ENCODE measurements at places on chromosomes 2 and 18.

DNA sequence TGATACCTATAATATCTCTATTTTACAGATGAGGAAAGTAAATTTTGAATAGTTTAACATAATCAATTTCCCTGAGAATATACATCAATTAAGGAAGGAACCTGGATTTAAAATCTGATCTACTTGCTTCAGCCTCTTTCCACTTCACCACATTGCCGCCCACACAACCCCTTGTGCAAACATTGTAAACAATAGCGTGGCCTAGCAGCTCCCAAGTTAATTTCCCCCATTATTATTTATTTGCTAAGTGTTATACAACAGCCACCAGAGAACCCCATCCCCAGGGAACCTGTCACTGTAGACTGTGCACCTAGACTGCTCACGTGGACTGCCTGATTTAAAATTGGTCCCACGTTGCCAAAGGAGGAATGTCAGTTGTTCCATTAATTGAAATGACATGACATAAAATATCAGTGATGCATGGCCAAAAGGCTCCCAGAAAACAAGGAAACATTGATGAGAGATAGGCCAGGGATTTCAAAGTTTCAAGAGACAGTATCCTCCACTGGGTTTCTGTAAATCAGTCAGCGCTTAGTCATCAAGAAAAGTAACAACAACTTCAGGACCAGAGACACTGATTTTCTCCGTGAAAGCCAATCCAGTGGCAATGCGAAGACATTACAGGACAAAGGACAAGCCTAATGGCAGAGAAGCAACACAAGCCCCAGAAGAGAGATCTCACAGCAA lies 41.3 kb downstream of the SCG2 start:
- DNase-seq, result no peak

DNA sequence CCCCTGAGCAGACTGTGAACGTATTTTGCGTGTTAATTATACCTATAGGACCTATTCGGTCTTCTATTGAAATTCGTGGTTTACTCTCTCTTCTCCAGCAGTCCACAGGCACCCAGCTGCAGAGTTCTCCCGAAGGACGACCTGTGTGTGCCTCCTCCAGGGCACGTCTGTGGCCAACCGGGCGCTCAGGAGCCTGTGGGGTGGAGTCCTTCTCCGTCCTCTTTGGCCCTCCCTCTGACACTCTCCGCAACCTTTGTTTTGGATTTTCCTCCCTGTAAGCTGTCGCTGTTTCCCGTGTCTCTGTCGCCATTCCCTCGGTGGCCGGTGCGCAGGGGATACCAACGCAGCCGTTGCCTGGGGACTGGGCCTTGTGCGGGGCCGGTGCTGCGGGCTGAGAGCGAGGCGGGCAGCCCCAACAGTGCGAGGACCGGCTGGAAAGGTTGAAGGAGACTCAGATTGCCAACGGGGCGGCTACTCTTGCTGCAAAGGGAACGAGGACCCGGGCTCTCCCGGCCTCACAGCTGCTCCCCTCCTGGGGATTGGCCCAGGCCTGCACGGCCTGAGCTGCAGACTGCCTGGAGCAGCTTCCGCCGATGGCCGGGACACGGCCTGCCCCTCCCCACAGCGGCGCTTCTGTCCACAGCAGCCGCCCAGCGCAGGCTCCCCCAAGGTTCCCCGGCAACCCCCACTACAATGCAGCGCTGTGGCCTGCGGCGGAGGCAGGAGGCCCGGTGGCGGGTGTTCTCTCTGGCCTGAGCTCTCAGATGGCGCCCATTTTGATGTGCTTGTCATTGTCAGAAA lies 221.0 kb downstream of the MTX2 start:
- DNase-seq, result no peak

- no peak for DNase-seq
Measured at GRCh38 chr2:71235930-71236587, 9.2 kb upstream of the PAIP2B start.

GRCh38 chr18:64409511-64409910 lies 260.6 kb upstream of the LINC00305 start:
- DNase-seq, result no peak

GRCh38 chr2:235730115-235730514 lies 236.3 kb downstream of the AGAP1 start:
- DNase-seq, result no peak

GRCh38 chr2:150742094-150742493 lies 254.6 kb upstream of the RND3 start:
- DNase-seq, result no peak

DNA sequence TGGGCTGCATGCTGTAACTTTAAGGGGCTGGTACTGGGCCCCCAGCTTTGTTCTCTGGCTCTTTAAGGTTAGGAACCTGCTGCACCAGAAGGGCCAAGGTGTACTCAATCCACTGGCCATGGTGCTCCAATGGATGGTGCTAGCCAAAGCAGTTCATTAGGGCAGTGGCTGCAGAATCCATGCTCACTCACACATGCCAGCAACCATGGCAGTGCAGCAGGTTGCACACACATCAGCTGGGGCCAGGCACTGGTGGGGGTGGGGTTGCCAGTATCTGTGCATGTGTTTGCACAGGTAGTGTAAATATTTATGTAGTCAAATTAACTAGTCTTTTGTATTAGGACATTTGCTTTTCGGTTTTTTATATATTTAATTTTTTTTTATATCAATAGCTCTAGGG lies 228.3 kb upstream of the EPC2 start:
- no peak for DNase-seq

- DNase-seq, result no peak
Measured at GRCh38 chr2:133314795-133315194, 253.5 kb downstream of the NCKAP5 start.

- peak; percentile 16 for DNase-seq
Measured at GRCh38 chr2:111702119-111702803, 181.7 kb downstream of the ANAPC1 start.

GRCh38 chr18:72868585-72869225 lies 918 bp upstream of the NETO1 start:
- DNase-seq, result no peak

GRCh38 chr2:146807568-146808168 lies 1037.2 kb upstream of the ACVR2A start:
- no peak for DNase-seq

- no peak for DNase-seq
Measured at GRCh38 chr2:181573140-181573736, 83.7 kb downstream of the CERKL start.

- no peak for DNase-seq
Measured at GRCh38 chr2:127176371-127177311, 43.5 kb downstream of the CYP27C1 start.

DNA sequence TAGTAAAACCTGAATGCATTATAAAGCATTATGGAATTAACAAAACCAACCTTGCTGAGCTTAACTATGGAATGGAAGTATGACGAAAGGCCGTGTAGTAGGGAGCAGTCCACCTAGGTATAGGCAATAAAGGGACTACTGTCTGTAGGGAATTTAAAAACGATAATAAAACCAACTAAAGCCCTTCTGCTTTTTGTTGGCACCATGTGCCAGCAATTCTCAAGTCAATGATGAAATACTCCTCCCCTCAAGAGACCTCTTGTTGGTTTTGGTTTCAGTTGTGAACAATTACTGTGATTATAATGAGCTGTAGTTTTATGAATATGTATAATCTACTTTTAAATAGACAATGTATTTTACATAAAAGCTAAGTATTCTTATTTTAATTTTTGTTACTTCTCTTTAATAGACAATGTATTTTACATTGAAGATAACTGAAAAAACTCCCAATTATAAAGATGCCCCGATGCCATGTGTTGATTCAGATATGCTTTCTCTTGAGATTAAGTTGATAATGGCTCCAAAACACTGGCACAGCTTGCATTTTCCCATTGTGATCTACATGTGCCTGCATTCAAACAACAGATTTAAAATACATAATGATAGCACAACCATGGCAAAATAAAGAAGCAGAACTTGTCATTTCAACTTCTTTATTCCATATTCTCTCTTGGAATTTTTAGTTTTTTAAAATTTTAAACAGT lies 55.5 kb upstream of the ZDBF2 start:
- DNase-seq, result no peak

DNA sequence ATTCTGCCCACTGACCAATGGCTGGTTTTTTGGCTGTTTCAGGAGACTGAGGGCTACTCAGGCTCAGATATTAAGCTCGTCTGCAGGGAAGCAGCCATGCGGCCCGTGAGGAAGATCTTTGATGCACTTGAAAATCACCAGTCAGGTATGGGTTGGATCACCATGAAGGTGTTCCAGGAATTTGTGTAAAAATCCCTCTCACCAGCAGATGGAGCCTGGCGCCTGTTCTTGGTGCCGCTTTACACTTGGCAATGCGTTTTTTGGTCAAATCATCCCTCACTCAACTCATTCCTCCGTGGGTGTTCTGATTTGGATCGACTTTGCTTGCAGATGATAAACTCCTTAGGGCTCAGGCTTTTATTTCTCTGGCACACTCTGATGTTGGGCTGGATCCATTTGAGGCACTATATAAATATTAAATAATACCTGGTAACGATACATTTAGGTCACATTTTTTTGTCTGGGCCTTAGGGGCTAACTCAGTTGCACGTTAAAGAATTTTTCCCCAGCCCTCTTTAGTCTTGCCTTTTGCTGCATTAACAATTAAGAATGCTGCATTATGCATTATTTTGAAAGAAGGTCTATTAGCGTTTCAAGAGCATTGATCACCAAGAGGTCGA lies 50.0 kb downstream of the HDHD2 start:
- peak; percentile 59 for DNase-seq

GRCh38 chr18:73708591-73708990 lies 439.0 kb downstream of the FBXO15 start:
- DNase-seq, result no peak

Measured in stimulated activated naive CD4-positive, alpha-beta T cell (primary cell).